ENCODE measurements at places on chromosomes 13 and 19.

DNA sequence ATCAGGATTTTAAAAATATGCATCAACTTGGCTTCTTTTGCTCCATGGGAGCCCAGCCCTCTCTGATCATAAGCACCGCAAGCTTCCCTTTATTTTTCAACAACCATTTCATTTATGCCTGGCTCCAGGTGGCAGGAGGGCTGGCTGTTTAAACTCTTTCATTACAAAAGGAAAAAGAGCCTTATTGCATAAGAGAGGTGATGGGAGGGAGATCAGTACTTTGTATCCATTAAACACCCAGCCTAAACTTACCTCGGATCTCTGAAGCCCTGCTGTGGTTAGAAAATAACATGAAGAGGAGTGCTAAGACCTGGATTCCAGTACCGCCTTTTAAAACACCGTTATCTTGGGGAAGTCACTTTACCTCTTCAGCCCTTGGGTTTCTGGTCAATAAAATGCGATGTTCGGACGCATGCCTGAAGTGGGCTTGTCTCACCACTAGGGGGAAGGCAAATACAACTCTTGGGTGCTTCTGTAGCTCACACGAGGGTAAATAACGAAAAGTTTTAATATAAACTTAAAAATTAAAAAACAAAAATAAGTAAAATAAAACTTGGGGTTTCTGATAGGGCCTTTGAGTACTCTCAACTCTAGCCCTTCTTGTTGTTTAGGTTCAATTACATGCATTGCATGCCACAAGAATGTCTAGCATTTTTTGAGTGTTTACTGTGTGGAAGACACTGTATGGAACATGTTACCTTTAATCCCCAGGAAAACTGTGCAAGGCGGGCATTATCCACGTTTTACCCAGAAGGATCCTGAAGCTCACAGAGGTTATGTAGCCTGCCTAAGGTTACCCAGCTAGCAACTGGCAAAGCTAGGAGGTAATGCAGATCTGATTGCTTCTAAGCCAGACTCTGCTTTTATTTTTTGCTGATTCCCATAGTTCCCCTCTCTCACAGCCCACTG is 240.3 kb downstream of the LMO7 start:
- DNase-seq, result peak; percentile 40

DNA sequence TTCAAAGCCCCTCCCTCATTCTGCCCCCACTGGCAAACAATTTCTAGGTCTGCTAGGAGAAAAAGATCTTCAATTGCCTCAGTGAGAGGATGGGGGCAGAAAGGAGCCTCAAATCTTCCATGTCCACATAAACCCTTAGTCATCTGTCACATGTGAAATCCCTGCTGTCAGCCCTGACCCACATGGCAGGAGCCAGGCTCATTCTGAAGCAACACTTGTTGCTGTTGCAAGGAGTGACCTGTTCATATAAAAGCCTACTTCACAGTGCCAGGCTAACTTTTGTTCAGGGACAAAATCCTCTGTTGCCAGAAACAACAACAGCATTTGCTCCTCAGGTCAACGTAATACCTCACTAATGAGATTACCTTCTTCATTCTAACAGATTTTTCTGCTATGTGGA is 70.5 kb downstream of the IRS2 start:
- DNase-seq, result no peak

- DNase-seq, result no peak
Observed at GRCh38 chr13:94858856-94859255, 146.5 kb upstream of the SOX21 start.

DNA sequence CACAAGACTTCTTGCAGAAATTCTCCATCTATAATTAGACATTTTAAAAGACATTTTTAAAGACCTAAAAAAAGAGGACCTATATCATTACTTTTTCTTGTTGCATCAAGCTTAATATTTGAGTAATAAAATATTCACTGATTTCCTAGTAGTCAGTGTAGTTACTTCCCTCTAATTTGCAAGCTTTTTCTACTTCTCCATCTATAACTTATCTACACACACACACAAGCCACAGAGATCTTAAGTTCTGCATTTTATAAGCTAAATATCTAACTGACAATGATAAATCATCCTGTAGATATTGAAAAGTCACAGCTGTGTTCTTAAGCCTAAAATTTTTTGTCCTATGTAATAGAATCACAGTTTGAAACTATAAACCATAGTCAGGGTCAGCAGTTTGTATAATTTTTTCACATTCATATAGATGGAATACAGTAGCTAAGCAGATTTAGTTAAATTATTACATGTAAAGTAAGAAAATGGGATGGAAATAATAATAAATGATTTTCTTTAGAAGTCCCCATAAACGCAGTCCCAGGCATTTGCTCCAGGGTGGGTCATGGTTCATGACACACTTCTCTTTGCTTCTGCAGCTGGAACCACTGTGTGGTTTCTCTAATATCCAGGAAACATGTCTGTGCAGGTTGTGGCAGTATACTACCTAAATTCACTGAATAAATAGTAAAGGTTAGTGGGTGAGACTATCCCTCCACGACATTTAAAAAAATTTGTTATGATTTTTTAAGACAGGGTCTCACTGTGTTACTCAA is 60.2 kb downstream of the ESD start:
- no peak for DNase-seq

DNA sequence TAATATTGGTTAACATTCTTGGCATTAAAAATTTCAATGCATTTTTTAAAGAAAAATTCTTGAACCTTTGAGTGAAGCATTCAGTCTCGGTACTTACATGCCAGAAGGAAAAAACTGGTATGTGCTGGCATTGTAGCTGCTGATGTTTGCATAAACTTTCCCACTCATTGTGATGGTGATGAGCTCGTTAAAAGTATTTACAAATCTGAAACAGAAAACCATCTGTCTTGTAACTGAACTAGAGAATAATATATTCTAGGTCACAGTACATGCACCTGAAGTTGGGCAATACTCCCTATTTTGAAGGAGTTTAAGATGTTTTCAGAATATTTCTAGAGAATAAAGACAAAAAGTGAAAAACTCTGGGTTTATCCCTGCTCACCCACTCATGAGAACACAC is 64.1 kb downstream of the SLC15A1 start:
- DNase-seq, result no peak

- DNase-seq, result no peak
Observed at GRCh38 chr19:39194832-39195542, 1.8 kb upstream of the NCCRP1 start.

DNA sequence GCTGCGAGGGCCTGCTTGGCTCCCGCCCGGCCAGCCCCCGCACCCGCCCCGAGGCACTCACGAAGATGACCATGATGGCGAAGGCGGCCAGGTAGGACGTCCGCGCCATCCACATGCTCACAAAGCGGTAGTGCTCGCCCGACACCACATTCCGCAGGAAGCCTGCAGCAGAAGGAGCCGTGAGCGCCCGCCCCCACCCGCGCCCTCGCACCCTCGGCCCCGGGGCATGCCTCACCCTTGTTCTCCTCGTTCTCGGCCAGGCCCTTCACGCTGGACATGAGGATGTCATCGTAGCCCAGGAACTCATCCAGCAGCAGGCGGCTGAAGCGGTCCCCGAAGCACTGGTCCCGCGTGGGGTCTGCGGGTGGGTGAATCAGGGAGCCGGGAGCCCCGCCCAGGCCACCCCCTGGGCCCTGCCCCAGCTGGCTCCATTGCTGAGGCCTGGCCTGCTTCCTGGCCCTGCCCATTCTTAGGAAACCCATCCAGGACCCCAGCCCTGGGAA is 9.0 kb downstream of the TMEM259 start:
- DNase-seq, result no peak

- no peak for DNase-seq
Observed at GRCh38 chr13:112876305-112877000, 92.6 kb upstream of the MCF2L start.

DNA sequence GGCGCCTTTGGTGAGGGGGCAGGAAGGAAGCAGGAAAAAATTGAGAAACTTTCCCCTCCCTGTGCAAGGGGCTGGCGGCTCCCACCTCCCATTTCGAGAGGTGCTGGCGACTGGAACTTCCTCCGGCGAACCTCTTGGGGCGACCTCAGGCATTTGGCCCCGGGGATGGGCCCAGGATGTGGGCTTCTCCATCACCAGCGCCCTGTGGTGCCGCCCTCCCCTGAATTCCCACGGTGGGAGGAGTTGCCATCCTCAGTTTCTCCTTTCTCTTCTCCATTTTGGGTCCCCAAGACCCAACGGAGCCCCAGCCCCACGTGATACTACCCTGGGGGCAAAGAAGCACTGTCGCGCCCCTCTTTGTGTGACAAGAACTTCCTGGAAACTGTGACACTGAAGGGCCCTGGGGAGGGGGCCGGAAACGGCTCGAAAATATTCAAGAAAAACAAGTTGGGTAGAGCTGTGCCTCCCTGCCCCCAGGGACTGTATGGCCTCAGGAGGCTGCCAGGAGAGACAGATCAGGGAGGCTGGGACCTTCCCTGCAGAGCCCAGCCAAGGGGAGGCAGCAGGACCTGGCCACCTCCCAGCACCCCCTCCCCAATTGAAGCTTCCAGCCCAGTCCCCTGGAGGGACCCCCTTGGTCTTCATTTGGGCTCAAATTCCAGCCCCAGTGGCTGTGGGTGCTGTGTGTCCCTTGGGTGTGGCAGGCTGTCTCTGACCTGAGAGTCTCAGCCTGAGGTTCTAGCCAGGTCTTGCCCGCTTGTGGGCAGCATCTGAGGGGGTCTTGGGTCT is 16.2 kb upstream of the AP1M2 start:
- DNase-seq, result peak; percentile 80

DNA sequence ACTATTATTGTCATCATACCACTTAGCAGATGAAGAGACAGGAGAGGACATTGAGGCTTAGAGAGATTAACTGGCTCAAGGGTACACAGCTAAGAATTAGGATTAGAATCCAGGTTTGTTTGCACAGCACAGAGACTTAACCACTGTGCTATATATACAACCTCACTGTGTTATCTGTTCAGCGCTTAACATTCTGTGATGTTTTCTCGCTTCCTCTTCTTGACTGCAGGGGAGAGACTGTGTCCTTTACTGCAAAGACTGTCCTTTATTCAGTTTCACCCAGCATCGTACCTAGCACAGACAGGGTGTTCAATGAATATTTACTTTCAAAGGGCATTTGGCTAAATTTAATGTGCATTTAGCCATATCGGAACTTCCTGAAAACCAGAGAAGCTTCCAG is 54.9 kb upstream of the PCDH8 start:
- no peak for DNase-seq

- DNase-seq, result no peak
Observed at GRCh38 chr19:4208385-4209094, 20.8 kb upstream of the EBI3 start.

DNA sequence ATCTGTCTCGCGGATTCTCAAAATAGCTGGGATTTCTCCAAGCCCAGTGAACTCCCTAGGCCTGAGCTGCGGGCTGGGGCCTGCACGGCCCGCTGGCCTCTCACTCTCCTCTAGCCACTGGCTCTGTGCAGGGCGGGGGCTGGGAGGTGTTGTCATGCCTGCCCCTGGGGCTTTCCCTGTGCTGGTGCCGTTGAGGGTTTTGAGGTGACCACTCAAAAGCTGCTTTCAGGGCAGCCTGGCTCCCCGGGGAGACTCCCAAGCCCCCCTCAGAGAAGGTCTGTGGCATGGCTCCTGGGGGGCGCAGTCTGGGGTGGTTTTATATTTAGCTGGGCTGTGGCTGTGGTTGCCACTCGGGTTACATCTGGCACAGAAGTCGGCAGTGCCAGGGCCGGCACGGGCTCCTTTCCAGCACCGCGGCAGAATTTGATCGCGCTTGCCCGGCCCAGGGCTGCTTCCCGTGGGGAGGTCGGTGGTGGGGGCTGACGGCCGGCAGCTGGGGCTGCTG is 10.0 kb downstream of the NDUFB7 start:
- no peak for DNase-seq

- DNase-seq, result no peak
Observed at GRCh38 chr19:36408101-36408500, 10.3 kb downstream of the ZFP82 start.

GRCh38 chr19:46296722-46297461 is at the start of gene HIF3A:
HIF3A (plus strand) TSS chr19:46297042; CDS start chr19:46297077, 35 bp downstream.
- DNase-seq, result no peak

GRCh38 chr13:98335721-98336120 is 158.7 kb upstream of the RNF113B start:
- no peak for DNase-seq

DNA sequence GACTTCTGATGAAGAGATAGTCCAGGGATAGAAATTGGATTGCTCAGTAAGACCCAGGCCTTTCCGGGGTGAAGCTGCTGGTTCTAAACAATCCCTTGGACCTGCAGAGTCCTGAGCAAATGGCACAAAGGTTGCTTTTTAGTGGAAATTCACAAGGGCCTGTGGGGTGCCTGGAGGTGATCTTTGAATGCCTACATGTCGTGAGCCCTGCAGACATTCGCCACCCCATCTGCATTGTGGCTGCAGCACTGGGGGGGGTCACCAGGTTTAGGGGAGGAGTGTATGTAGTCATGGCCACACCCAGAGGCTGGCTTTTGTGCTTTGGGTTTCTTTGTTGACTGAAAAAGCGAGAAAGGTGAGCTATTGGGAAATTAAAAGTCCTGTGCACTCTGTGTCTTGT is 41.4 kb downstream of the SLC7A9 start:
- no peak for DNase-seq

DNA sequence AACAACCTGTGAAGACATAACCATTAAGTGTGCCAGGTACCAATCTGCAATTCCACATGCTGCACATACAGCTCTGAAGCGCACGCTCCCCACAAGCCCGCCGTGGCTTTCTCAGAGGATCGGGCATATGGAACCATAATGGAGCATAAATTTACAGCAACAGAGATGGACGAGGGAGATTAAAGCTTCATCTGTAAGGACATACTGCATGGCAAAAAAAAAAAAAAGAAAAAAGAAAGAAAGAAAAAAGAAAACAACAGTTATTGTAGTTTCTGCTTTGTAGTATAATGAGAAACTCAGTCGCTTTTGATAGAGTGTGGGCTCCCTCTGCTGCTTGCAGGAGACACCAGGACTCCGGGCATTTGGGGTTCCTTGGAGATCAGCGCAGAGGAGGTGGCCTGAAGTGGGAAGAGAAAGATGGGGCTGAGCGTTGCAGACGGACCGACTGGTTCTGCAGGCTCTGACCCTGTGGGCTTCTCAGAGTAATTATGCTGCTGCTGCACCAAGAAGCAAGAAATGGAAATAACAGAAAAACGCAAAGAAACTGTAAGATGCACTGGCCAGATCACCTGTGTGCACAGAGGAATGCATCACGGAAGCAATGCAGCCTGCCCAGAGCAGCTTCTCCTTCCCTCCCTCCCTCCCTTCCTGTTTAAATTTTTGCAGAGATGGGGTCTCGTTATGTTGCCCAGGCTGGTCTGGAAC is 10.8 kb upstream of the PDCD5 start:
- DNase-seq, result peak; percentile 43

- DNase-seq, result no peak
Observed at GRCh38 chr13:32039528-32039927, 8.0 kb downstream of the FRY start.

- no peak for DNase-seq
Observed at GRCh38 chr13:112837371-112838037, 131.5 kb upstream of the MCF2L start.

GRCh38 chr19:45922281-45922680 is 7.7 kb upstream of the NANOS2 start:
- no peak for DNase-seq

- no peak for DNase-seq
Observed at GRCh38 chr13:96632536-96633320, 361.5 kb downstream of the OXGR1 start.

- no peak for DNase-seq
Observed at GRCh38 chr13:34145061-34145460, 327.1 kb downstream of the RFC3 start.

All from stimulated activated CD4-positive, alpha-beta T cell treated with anti-CD3 and anti-CD28 coated beads, Interleukin-1b, Interleukin-23, amount 100 ng/mL, for 48 hours (primary cell).